ENCODE measurements at places on chromosomes 2 and 18. TPM values are rescaled to one million over a fixed set of nuclear protein-coding genes. Genes with fewer than 3 reads are reported as not detected.
A peak's percentile ranks its signal among the peaks of the same experiment; 100 is the strongest.

The HRH4 gene
- polyA plus RNA-seq: 0.15 TPM

The PTPRM gene
- 96.4 TPM for polyA plus RNA-seq

GRCh38 chr2:121400201-121400600 is 115.2 kb upstream of the TFCP2L1 start:
- no peak for DNase-seq

DNA sequence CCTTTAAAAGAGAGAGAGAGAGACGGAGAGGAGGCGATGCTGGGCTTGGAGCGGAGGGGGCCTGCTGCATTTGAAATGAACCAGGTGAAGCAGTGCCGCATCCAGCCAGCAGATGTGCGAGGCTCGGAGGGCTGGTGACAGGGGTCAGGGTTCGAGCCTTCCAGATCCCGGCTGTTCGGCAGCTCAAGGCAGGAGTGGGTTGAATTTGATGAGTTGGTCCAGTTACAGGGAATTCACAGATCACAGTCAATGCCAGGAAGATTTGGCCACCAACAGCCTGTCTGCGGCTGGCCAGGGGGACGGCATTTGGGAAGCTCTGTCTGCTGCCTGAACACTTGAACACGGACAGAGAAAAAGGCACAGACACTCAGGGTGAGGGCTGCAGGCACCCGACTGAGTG is 48.6 kb downstream of the PTGR3 start:
- peak; percentile 51 for DNase-seq

GRCh38 chr2:67182884-67183283 is 214.2 kb upstream of the ETAA1 start:
- no peak for DNase-seq

The SP5 gene
- polyA plus RNA-seq: 3.0 TPM

DNA sequence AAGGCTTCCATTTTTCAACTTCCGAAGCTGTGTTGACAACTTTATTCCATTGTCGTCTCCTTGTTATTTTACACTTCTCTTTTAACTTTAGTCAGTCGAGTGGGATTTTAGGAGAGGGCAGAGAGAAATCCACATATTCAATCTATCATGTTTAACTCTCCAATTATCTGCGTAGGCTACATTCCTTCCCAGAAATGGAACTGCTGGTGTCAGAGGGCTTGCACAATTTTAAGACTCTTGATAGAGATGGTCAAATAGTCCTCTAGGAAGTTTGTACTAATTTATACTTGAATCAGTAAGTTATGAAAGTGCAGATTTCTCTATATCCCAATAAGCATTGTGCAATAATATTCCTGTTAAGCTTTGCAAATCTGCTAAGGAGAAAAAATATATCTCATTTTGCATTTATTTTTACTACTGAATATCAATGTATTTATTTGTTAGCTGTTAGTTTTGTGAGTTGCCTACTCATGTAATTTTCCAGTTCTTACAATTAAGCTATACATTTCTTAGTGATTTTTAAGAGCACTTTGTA is 95.6 kb downstream of the CYP26B1 start:
- DNase-seq: no peak

The CDCA7 gene
- polyA plus RNA-seq: 24.4 TPM

DNA sequence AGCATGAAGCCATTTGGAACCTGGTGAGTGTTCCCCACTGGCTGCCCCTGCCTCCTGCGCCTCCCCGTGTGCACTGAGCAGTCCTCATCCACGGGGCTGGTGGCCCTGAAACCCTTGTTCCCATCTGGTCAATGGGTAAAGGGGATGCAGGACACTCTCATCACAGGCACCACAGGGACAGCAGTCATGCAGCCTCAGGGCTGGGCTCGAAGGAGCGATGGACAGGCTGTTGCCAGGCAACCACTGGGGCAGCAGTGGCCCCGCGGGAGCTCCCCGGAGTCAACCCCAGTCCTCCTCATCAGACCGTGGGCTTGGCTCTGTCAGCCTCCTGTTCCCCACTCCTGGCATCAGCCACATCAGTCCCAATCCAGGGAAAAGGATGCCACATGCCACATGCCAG is 509.5 kb downstream of the EIPR1 start:
- no peak for DNase-seq

DNA sequence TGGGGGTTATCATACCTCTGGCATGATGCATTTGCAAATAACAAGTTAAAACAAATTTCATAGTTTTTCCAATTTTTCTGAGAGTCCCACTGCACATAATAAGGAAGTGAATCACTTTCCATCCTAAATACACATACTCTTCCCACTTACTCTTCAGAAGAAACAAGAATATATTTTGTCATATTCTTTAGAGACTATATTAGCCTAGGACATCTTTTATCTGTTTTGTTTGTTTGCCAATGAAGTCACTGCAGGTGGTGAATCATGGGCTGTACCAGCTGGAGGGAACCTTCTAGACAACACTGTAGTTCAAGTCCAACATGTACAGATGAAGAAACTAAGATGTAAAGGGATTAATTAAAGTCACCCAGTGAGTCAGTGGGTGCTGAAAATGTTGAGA is 116.8 kb downstream of the XIRP2 start:
- DNase-seq: no peak

DNA sequence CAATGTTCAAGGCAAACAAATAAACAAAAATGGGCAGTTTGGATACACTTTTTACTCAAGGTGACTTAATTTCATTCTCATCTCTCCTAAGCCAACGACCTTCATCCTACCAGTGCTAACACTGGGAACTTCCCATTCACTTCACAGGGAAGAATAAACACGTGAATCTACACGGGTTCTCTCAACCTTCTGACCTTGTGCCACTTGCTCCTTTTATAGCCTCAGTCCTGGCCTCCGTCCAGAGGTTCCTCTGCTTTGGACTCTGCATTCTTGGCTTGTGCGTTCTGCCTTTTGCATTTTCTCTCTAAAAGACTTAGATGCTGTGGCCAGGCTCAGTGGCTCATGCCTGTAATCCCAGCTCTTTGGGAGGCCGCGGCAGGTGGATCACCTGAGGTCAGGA is 13.8 kb downstream of the ZNF2 start:
- DNase-seq: no peak

The ARHGAP25 gene
- 3.0 TPM for polyA plus RNA-seq

GRCh38 chr18:77366067-77366719 is 116.5 kb downstream of the GALR1 start:
- DNase-seq: no peak

The LONRF2 gene
- polyA plus RNA-seq: 1.0 TPM

- peak; percentile 44 for DNase-seq
Observed at GRCh38 chr2:43426305-43427031, 169.4 kb downstream of the THADA start.

The DSG4 gene
- not detected for polyA plus RNA-seq

DNA sequence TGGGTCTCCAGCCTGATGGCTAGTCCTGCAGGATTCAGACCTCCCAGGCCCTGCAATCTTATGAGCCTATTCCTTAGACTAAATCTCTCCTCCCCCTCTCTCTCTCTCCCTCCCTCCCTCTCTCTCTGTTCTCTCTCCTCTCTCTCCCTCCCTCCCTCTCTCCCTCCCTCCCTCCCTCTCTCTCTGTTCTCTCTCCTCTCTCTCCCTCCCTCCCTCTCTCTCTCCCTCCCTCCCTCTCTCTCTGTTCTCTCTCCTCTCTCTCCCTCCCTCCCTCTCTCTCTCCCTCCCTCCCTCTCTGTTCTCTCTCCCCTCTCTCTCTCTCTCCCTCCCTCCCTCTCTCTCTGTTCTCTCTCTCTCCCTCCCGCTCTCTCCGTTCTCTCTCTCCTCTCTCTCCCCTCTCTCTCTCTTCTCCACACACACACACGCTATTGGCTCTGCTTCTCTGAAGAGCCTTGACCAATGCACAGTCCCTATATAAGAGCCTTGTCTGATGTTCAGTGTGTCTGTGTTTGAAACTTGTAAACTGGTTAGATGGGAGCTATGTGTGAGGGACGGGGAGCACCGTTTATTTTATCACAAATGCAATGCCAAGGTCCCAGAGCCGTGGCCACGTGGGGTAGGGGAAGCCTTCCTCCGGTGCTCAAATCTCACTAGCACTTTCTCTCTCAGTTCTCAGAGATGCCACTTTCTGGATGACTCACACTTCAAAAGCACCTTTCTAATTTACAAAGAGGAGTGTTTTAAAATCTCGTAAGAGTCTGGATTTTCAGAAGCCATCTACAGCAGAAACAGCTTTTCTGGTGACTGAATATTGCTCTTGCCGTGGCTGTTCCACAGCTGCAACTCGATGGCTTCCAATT is 9.4 kb upstream of the PRLH start:
- no peak for DNase-seq

DNA sequence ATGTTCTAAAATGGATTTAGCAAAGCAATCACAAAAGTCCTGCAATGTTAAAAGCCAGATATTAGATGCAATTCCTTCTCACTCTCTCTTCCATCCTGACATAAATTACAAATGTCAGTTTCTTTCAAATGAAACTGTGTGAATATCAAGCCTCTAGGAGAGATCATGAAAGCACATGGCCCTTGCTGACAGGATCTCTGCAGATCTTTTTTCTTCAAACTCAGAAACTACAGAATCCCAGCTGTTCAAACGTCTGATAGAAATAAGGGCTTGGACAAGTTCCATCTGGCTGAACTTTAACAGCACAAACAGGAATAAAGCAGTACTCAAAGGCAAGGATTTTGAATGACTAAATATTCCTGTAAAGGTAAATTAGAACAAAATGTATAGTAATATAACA is 47.6 kb downstream of the PDE1A start:
- peak; percentile 83 for DNase-seq

- DNase-seq: no peak
Observed at GRCh38 chr18:69763002-69763401, 184.7 kb downstream of the CD226 start.

DNA sequence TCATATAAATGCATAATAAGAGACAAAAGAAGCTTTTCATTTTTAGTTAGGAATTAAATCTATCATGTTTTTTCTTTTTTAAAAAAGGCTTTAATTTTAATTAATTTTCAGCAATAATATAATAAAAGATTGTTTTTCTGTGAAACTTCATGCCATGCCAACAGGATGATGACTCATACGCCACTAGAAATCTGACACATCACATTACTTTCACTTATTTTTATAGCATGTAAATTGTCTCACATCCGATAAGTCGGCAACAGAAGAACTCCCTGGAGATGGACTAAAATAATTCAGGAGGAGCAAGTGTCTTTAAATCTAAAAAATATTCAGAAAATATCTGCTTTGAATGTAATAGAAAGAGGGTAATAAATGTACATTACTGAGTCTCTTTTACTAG is 1024.2 kb upstream of the ACVR2A start:
- no peak for DNase-seq

The KHK gene
- polyA plus RNA-seq: 2.3 TPM

DNA sequence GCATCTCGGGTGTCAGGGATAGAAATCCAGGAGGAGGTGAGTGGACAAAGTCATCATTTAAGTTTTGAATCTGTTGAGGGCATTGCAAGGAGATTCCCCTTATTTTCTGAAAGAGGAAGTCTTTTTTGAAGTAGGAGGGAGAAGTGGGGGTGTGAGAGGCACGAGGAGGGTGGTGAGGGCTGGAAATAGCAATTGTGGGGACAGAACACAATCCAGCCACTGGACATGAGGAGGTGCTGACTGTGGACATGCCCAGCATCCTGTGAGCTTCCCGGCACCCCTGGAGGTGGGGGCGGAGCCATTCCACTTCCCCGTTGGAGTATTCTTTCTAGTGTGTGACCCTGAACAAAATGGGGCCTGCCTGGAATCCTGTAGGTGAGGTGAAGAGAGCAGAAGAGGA is 310.7 kb upstream of the EPAS1 start:
- DNase-seq: no peak

GRCh38 chr2:83191316-83191715 is 1267.8 kb downstream of the SUCLG1 start:
- no peak for DNase-seq

- DNase-seq: no peak
Observed at GRCh38 chr2:68018727-68019126, 44.1 kb downstream of the C1D start.

GRCh38 chr2:10286216-10287037 is 16.3 kb upstream of the HPCAL1 start:
- DNase-seq: no peak

The LBX2 gene
- polyA plus RNA-seq: 1.6 TPM

GRCh38 chr18:58513615-58514335 is 115.1 kb downstream of the ALPK2 start:
- DNase-seq: no peak

GRCh38 chr2:42881732-42882131 is 89.3 kb upstream of the HAAO start:
- DNase-seq: no peak

DNA sequence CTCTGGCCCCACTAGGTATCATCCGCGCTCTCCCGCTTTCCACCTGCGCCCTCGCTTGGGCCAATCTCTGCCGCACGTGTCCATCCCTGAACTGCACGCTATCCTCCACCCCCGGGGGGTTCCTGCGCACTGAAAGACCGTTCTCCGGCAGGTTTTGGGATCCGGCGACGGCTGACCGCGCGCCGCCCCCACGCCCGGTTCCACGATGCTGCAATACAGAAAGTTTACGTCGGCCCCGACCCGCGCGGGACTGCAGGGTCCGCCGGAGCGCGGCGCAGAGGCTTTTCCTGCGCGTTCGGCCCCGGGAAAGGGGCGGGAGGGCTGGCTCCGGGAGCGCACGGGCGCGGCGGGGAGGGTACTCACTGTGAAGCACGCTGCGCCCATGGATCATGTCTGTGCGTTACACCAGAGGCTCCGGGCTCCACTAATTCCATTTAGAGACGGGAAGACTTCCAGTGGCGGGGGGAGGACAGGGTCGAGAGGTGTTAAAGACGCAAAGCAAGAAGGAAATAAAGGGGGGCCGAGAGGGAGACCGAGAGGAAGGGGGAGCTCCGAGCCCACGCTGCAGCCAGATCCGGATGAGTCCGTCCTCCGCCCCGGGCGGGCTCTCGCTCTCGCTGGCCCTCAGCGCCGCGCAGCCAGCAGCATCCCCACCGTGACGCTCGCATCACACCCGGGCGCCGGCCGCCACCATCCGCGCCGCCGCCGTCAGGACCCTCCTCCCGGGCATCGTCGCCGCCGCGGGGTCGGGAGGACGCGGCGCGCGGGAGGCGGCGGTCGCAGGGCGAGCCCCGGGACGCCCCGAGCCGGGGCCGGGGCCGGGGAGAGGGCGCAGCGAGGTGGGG is 664 bp downstream of the NETO1 start:
- DNase-seq: peak; percentile 31

The FEV gene
- polyA plus RNA-seq: not detected

DNA sequence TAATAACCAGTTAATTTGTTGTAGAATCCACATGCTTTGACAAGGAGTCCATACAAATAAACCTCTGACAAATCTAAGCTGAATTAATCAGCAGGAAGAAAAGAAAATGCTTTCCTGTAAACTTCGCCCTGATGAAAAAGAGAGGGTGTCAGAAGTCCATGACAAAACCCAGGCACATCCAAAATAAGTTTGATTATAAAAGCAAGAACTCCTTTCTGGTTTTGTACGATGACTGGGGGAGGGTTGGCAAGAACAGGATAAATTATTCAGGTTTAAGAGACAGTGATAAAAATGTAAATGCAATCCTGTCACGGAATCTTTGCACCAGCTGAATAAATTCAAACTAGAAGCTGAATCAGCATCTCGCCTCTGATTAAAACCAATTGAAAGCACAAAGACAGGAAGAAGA is 469.2 kb upstream of the TNP1 start:
- no peak for DNase-seq

The RUFY4 gene
- polyA plus RNA-seq: 0.07 TPM

DNA sequence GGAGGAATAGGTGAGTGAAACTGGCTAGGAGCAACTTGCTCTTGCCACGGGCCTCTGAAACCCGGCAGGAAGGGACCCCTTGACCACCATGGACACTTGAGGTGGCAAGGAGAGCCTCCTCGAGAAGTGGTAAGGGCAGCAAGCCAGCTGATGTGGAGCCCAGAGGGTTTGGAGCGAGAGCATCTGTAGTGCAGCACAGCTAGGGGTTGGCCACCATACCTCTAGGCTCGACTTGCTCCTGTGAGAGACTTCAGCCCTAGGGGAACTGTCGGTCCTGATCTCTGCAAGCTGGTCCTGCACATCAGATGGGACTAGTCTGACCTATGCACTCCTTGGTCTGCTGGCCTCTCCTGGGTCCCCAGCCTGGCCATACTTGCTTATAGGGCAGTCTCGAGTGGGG is 158.4 kb downstream of the CCDC178 start:
- DNase-seq: no peak
